OCI-M1 (cell line): ENCODE measurements at places on chromosomes 1 and 21.
A peak's percentile ranks its signal among the peaks of the same experiment; 100 is the strongest.

GRCh38 chr1:43267291-43267805 lies 2.4 kb upstream of the TMEM125 start:
- DNase-seq = no peak

- peak; percentile 36 for DNase-seq
Observed at GRCh38 chr1:119544165-119544762, 37.3 kb downstream of the HSD3B1 start.

DNA sequence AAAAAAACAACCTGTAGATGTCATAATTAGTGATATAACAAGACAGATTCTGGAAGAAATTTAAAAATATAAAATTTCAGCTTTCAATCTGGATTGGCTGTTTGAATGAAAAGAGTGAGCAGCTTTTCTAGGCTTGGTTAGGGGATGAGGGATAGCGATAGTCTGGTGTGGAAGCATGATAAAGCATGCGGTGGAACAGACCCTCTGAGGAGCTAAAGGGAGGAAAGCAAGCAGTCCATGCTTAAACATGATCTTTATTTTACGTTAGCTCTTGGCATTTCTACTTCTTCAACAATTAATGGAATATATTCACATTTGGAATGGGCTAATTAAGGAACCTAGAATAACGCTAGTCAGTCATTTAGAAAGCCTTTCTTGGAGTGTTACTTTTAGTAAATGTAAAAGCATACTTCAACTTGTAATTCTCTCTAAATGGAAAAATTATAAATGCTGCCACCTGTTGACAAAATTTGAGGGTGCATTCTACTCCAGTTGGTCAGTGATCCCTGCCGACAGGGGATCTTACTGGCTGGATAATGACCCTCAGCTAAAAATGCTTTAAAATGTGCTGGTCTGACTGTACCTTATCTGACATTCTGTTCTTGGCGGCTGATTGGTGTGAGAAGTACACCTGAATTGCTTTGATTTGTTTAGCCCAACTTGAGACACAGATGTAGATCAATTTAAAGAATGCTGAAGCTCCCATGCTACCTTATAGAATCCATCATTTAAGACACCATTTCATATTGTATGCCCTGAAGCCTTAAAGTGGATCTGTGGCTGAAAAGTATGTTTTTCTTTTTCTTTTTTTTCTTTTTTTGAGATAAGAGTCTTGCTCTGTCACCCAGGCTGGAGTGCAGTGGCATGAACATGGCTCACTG lies 61.2 kb downstream of the AK4 start:
- peak; percentile 90 for DNase-seq

DNA sequence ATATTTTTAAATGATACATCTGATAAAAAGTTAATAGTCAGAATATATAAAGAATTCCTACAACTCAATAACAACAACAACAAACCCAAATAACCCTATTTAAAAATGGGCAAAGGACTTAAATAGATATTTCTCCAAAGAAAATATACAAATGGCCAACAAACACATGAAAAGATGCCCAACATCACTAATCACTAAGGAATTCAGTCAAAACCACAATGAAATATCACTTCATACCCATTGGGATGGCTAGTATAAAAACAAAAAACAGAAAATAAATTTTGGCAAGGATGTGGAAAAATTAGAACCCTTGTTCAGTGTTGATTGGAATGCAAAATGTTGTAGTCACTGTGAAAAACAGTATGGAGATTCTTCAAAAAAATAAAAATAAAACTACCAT lies 184.8 kb upstream of the RAB4A start:
- DNase-seq = no peak
